ENCODE measurements at places on chromosomes 13 and 19.

DNA sequence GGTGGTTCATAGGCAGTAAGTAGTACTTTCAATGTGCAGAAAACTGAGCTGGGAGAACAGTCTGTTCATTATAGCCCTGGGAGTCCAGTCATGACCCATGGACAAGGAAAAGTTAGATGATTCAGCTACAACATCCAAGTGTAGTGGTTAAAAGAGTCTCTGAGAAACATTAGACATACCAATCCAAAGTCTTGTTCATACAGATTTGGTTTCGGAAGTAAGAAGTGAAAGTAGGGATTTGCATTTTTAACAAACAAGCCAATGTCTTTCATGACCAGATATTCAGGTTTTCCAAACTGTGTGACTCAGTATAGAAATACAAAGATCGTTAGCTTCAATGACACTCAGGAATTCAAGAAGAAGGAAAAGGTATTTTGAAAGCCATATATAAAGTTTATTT lies 345.3 kb downstream of the SLITRK1 start:
- DNase-seq = no peak

- DNase-seq = no peak
Observed at GRCh38 chr19:8630796-8631424, 477 bp downstream of the NFILZ start.

DNA sequence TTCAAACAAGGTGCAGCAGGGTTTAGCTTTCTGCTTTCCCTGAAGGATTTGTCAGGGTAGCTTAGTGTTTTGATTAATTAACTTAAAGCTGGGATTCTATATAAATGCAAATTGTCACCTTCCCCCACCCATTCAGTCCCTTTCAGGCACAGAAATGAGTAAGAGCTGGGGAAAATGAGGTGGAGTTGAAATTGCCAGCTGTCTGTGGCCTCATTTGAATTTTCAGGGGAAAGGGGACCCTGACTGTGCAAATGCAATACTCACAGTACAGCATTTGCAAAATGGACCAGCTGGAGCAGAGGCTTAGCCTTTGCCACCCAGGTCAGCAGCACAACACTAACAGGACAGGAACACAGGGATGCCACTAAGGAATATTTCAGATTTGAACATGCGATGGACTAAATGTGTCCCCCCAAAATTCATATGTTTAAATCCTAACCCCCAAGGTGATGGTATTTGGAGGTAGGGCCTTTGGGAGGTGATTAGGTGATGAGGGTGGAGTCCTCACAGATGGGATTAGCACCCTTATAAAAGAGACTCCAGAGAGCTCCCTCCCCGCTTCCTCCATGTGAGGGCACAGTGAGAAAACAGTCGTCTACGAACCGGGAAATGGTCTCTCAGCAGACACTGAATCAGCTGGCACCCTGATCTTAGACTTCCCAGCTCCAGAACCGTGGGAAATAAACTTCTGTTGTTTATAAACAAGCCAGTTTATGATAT lies 59.5 kb upstream of the CYSLTR2 start:
- DNase-seq = no peak

GRCh38 chr13:75656425-75656989 lies 20.4 kb downstream of the LMO7 start:
- no peak for DNase-seq

GRCh38 chr19:3132971-3133792 lies 2.7 kb upstream of the GNA15 start:
- no peak for DNase-seq

DNA sequence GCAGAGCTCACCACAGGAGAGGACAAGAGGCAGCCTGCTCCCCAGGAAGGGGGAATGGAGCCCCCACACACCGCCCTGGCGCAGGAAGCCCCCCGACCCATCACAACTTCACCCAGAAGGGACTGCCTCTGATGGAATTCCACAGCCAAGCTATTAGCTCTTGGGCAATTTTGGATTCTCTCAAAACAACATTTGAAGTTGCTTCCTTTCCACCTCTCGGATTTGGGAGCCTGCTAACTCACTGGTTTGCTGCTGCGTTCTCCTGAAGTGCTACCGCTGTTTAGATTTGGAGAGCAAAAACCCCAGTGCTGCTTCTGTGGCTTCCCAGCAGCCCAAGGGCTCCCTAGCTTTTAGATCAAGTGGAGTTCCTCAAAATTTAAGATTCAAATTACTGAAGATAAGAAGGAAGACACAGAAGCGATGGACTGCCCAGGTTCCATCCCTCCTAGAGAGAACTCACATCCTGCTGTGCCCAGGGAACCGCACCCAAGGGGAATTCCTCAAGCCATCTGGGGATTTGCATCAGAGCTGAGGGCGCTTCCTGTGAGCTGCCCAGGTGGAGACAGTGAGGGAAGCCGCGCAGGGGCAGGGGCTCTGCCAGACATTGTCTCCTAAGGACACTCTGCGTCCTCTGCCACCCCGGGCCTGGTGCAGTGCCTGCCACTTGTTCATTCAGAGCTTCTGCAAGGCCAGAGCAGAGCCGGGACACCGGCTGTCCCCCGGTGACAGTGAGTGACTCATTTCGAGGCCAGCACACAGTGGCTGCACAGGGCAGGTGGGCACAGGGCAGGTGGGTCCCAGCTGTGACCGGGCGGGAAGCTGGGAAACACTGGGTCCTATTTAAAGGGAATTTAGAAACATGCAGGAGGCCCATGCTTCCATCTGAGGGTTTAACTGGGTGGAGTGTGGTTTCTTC lies 45.5 kb downstream of the COL4A1 start:
- DNase-seq = no peak

- no peak for DNase-seq
Observed at GRCh38 chr19:53294786-53295441, 27.4 kb upstream of the VN1R4 start.

DNA sequence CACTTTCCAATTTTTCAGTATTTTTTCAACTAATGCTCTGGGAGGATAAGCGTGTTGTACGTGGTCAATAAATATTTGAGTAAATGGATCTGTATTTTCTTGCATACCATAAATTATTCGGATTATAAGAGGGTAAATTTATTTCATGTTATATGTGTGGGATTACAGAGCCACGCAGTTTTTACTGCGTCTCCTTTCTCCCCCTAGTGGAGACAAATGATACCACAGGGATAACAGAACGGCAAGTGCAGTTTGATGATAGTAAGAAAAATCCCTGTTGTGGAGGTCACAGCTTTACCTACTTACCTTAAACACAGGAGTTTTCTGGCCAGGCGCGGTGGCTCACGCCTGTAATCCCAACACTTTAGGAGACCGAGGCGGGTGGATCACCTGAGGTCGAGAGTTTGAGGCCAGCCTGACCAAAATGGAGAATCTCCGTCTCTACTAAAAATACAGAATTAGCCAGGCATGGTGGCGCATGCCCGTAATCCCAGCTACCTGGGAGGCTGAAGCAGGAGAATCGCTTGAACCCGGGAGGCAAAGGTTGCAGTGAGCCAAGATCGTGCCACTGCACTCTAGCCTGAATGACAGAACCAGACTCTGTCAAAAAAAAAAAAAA lies 16.8 kb downstream of the MBD3L2B start:
- DNase-seq = no peak

- DNase-seq = no peak
Observed at GRCh38 chr19:30204721-30205120, 167.5 kb upstream of the ZNF536 start.

GRCh38 chr13:107734891-107735625 lies 480.3 kb downstream of the LIG4 start:
- DNase-seq = no peak

DNA sequence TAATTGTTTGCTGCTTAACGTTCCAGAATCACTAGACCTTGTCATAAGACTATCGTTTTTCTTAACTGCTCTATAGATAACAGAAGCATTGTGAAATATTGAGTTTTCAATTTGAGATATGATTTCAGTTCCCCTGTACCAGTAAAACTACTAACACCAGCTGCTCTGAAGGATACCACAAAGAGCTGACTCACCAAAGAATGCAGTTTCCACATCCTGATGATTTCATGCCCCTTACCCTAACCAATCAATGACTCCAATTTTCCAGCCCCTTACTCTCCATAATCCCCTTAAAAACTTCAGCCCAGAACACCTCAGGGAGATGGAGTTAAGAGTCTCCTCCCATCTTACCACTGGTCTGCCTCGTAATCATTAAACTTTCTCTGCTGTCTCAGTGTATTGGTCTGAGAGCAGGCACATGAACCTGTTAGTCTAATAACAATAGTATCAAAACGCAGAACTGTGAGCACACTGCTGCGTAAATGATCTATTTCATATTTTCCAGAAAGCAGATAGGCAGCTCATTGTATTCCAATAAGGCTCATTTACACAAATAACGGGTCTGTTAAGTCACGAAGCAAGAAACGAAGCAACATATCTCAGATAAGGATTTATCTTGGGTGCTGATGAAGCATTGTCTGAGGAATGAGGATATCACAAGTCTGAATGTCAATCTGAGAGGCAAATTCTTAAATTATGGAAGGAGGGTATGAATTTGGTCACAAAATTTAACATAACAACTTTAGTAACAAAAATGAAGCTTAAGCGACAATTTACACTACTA lies 14.1 kb upstream of the CCNA1 start:
- DNase-seq = no peak

DNA sequence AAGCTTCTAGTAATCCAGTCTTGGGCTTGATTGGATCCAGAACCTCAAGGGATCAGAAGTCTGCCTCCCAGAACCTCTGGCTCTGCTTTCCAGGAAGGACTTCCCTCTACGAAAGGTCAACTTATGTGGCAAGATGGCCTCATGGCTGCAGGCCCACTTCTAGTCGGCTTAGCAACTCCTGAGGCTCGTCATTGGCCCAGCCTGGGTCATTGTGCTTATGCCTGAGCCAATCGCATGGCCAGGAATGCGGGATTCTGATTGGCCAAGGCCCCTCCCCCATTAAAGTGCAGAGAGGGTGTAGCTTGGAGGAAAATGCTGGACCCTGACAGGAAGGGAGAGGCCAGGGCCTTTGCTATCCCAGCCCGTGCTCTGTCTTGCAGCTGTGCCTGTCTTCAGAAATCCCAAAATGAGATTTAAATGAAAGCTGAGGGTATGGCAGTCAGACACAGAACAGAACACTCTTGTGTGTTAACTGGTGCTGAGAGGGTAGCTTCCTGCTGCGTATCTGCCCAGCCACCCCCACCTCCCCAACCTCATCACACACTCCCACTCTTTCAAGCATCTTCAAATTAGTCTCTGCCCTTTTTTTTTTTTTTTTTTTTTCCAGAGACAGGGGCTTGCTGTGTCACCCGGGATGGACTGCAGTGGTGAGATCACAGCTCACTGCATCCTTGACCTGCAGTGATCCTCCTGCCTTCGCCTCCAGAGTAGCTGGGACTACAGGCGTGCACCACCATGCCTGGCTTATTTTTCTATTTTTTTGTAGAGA lies 5.5 kb upstream of the CCNE1 start:
- DNase-seq = no peak

DNA sequence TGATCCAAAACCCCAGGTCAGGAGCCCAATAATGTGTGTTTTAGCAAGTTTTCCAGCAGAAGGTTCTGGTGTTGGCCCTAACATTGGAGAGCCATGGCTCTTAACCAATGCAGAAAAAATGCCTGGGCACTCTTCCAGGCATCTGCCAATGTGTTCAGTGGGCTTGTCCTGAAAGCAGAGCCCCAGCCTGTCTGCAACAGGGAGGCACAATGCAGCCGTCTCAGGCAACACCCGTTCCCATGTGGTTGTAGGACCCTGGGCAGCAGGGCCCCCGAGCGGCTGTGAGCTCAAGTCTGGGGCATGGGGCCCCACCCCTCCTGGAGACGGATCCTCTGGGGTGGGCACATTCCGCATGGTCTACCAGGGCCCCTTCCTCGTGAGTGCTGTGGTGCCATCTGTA lies 58.1 kb upstream of the SIAH3 start:
- no peak for DNase-seq

DNA sequence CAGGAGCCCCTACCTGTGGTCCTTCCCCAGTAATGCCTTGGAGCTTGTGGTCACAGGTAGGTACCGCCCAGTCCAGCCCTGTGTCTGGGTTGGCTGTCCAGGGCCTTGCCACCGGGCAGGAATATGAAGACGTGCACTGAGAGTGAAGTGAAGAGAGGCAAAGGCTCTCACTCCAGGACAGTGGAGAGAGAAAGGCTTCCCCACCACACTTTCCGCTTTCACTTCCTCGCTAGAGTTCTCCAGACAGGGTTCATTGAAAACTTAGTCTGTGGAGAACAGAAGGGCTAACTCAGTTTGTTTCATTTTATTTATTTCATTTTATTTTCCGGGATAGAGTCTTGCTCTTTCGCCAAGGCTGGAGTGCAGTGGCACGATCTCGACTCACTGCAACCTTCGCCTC lies 14.2 kb downstream of the FCAR start:
- no peak for DNase-seq

All from substantia nigra (tissue), 51 donors.